Brain (organoid and tissue), 16 donors: ENCODE measurements at places on chromosomes 3 and 15.

DNA sequence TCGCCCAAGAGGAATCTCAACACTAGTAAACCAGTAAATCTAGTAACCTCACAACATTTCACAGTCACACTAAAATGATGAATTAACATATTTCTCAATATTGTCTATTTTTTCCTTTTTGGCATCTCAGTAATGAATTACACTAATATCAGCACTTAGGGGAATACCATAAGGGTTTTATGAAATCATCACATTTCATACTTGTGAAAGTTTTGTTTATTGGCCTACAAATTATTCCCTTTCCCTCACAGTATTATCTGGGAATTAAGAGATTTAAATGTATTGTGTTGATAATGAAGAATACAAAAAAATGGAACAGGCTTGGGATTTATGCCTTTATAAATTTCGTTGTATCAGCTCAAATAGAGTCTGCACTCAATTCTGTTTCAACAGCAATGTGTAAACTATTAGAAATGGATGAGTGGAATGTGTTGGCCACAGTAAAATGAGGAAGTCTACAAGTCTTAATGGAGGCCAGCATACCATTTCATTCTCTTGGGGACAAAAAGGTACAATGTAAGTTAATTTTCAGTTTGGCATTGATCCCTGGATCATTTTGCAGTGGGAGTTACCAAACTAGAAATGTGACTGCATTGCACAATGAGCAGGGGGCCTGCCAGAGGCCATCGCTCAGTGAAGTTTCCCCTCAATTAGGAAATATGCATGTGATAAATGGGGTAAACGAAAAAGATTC is 195.4 kb downstream of the FMN1 start:
- DNase-seq = no peak

GRCh38 chr15:94206463-94207167 is 24.7 kb upstream of the MCTP2 start:
- no peak for DNase-seq

GRCh38 chr3:152174876-152175527 is 93.7 kb upstream of the MBNL1 start:
- DNase-seq = no peak

DNA sequence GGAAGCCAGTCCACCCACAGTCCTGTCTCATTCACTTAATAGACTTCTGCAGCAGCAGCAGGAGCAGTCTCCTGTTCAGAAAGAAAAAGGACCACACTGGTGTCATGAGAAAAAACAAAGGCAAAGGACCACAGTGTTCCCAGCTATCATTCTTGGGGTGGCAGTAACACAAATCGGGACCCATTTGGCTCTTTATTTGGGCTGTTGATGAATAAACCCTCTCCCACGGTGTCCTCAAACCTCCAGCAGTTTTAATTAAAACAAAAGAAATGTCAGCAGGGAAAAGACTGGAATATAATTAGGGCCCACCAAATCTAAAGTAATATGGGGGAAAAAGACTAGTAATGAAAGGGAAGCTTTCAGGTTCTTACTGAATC is 210.5 kb upstream of the SLC2A2 start:
- DNase-seq = no peak

GRCh38 chr15:95295363-95295762 is 1035.1 kb upstream of the NR2F2 start:
- DNase-seq = peak; percentile 28
